ENCODE measurements at places on chromosomes 1 and 21. TPM values are rescaled to one million over a fixed set of nuclear protein-coding genes. Genes with fewer than 3 reads are reported as not detected.

The ENAH gene
- total RNA-seq, result 344 TPM

DNA sequence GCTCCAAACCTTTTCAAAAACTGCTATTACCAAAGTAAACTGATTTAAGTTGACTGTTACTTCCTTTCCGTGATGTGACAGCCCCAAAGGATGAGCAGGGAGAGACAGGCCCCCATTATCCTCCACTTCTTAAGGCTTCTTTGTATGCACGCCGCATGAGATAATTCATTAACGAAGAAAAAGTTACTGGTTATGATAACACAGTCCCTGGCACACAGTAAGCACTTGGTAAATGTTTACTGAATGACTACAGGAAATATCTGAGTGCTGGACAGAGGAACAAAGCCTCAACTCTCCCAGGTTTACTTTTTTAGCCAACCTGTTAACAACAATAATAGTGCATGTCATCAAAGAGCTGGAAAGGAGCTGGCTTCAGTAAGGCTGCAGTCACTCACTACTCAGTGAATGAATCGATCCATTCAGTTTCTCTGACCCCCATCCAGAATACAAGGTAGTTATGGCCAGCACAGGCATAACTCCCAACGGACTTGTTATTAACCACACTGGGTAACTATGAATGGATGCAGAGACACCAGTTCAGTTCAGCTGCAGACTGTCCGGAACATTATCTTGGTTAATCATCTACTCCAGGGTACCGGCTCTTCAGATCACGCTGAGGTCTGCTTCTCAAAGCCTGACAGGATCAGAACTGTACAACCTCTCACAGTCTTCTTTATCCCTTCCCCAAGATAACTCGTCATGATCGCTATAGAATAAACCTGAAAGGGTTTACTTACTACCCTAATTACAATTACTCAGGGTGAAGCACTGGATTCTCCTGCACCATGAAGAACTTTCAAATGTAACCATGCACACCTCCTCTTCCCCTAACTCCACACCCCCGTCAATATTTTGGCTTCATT is 58.3 kb downstream of the TGFBR3 start:
- DNase-seq, result no peak

DNA sequence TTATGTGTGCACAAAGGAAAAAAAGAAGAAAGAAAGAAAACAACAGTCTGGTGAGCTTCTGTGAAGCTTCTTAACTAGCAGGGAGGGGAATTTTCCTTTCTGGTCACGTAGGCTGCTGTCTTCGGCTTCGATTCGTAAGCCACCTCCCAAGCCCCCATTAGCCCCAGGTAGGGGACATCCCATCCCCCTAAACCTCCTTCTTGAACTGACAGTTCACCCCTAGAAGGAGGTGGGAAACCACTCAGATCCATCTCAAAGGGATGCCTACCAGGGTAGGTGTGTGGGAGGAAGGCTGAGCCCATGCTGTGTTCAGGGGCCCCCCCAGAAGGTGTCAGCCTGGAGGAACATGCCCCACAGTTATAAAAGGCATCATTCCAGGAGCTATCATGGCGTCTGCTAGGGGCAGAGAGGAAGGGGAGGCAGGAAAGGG is 25.8 kb downstream of the CD247 start:
- DNase-seq, result no peak

GRCh38 chr21:38255571-38256117 is 1.1 kb upstream of the KCNJ15 start:
- DNase-seq, result peak; percentile 62

DNA sequence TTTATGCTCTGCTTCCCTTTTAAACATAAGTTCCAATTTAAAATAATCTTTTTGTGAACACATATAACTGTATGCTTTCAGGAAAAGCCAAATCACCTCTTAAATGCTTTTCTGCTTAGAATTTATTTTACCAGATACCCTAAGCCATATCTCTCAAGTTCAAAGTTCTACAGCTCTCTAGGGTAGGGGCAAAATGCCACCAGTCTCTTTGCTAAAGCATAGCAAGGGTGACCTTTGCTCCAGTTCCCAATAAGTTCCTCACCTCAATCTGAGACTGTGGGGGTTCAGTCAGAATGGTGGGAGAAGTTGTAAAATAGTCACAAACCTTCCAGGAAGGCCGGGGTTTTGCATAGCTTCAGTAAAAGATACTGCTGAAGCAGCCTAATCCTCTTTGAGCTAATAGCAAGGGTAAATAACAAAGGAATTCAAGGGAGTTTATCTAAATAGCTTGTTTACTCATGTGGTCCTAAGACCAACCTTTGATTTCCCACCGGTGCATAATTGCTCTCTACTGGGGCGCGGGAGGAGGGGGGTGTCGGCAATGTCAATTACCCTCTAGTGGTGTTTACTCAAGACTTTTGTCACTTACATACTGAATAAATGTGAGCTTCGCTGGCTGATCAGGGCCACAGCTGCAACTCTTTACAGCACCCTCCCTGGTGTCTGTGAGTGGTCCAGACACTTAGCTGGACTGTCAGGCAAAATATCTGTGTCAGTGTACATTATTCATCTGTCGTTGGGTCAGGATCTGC is 1376.2 kb downstream of the NCAM2 start:
- DNase-seq, result no peak

All from osteoblast (primary cell).